Placental epithelial cell (primary cell): ENCODE measurements at places on chromosomes 12 and 14. TPM values are rescaled to one million over a fixed set of nuclear protein-coding genes. Genes with fewer than 3 reads are reported as not detected.

The RNASE1 gene
- 0.39 and 0.87 TPM in 2 replicates for total RNA-seq

The NGB gene
- not detected in 2 replicates for total RNA-seq

The TEX52 gene
- not detected in 2 replicates for total RNA-seq

The ANO4 gene
- 5.9 and 15.1 TPM in 2 replicates for total RNA-seq

The TC2N gene
- total RNA-seq: 5.9 and 7.9 TPM in 2 replicates
